ENCODE measurements at places on chromosomes 12 and 14. TPM values are rescaled to one million over a fixed set of nuclear protein-coding genes. Genes with fewer than 3 reads are reported as not detected.

The KLRC3 gene
- total RNA-seq: not detected

The CD163L1 gene
- total RNA-seq: 69.3 TPM

The FAM216A gene
- 7.7 TPM for total RNA-seq

The SALL2 gene
- total RNA-seq: 10.9 TPM

The SLC5A8 gene
- not detected for total RNA-seq

The NINJ2 gene
- total RNA-seq: 19.3 TPM

The PLEKHH1 gene
- total RNA-seq: 13.6 TPM

The COX6A1 gene
- total RNA-seq: 433 TPM

The KCNMB4 gene
- 6.7 TPM for total RNA-seq

The SLC2A14 gene
- total RNA-seq: not detected

The STYK1 gene
- 7.8 TPM for total RNA-seq

The GTF2H3 gene
- 42.9 TPM for total RNA-seq

The HNF1A gene
- total RNA-seq: not detected

The TAS2R31 gene
- total RNA-seq: 3.5 TPM

DNA sequence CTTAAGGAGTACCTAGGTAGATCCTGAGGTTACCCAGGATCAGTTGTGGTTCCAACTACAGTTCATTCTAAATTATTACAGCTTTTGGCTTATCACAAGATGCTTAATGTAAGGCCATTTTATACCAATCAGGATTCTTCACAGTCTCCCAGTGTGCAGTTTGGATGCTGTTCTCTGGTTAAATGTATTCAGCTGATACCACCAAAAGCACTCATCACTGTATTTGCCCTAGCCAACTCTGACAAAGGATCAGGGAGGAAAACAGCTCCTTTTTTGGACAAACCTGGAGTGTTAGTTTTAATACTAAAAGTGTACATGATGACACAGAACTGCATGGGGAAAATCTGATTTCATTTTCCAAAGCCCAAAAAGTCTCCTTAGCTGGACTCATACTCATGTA lies 19.5 kb downstream of the DMAC2L start:
- no peak for DNase-seq

GRCh38 chr12:101604132-101604531 lies 9.4 kb downstream of the MYBPC1 start:
- DNase-seq: no peak

DNA sequence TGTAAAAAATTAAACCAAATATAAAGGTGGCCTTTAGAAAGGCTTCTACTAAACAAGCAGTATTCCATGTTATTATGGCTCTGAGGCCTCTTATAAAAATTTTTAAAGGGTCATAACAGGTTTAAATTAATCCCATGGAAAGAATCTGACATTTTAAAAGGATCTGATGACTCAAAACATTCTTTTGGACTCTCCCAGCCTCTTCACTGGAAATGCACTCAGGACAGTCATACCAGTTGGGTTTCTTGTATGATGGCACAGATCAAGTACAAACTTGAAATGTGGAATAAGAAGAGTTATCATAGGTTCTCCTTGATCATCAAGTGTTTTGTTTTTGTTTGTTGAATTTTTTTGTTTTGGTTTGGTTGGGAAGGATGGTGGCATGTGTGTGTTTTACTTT lies 50.8 kb downstream of the PPP2R5E start:
- DNase-seq: no peak

DNA sequence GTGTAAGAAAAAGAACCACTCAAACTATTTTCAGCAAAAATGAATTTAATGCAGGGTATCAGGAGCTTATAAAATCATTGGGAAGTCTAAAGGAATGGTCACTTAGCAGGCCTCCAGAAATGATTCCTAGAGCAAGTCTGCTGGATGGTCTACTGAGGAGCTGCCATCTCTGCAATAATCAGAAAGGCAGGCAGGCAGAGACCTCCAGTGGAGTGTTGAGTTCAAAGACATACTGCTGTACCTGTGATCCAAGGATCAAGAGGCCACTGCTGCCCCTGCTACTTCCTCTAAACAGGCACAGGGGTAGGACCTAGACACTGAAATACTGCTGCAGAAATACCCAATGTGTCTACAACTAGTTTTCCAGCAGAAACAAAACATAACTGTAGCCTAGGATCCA lies 14.5 kb upstream of the KICS2 start:
- no peak for DNase-seq

GRCh38 chr12:43277651-43278540 lies 274.1 kb downstream of the ADAMTS20 start:
- no peak for DNase-seq

DNA sequence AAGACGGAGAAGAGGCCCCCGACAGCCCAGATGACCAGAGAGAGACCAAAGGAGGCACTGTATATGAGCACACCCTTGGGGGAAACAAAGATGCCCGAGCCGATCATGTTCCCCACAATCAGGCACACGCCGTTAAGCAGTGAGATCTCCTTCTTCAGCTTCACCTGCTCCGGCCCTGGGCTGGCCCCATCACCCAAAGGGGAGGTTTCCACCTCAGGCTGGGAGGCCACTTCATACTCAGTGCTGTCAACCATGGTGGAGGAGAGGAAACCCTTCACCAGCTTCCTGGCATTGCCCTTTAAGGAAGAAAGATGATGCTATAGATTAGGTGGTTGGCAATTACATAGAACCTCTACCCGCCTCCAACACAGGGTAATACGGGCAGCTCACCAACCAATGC lies 2.1 kb downstream of the SLC7A7 start:
- DNase-seq: no peak

DNA sequence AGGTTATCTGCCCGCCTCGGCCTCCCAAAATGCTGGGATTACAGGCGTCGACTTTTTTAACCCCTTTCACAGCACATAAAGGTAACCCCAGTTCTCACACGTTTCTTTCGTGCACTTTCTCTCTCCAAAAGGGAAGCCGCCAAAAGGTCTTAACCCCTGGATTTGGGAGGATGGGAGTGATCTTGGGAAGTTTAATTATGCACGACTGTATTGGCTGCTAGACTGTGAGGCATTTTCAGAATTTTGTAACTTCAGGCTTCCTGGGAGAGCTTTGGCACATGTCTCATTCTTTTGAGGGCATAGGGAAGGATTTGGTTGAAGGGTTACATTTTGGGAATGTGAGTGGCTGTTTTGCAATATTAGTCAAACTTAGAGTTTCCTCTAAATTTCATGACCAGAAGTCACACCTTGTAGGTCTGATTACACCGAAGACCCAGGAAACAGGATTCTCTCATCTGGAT lies 1.4 kb upstream of the SMARCC2 start:
- DNase-seq: no peak

- DNase-seq: no peak
Observed at GRCh38 chr12:77054851-77055250, 10.5 kb downstream of the E2F7 start.

- no peak for DNase-seq
Observed at GRCh38 chr14:63555572-63555971, 12.4 kb upstream of the PPP2R5E start.

- DNase-seq: no peak
Observed at GRCh38 chr14:104224131-104224505, 85.7 kb downstream of the KIF26A start.

DNA sequence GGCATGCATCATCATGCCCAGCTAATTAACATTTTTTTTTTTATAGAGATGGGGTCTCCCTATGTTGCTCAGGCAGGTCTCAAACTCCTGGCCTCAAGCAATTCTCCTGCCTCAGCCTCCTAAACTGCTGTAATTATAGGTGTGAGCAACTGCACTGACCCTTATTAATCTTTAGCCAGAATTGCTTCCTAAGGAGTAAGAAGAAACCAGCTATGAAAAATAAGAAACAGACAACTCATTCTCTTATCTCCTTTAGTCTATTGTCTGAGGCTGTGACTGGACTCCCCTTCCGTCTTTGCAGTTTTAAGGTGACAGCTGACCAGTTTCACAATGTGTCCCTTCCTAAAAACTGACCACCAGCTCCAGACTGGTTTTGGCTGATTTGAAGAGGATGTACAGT lies 52.4 kb downstream of the EMP1 start:
- no peak for DNase-seq

GRCh38 chr12:120267736-120268135 lies 2.2 kb upstream of the PXN start:
- DNase-seq: no peak

- DNase-seq: no peak
Observed at GRCh38 chr12:14810953-14811483, 3.0 kb downstream of the SMCO3 start.

- no peak for DNase-seq
Observed at GRCh38 chr12:9736936-9737705, 4.2 kb upstream of the CLECL1 start.

GRCh38 chr14:22997676-22998323 lies 12.1 kb downstream of the C14orf93 start:
- DNase-seq: no peak

- DNase-seq: peak; percentile 99
Observed at GRCh38 chr14:77003960-77004710, 24.4 kb downstream of the IRF2BPL start.

GRCh38 chr14:93903342-93904184 lies 23.6 kb upstream of the FAM181A start:
- DNase-seq: no peak

- DNase-seq: no peak
Observed at GRCh38 chr12:108576660-108577234, 14.4 kb downstream of the ISCU start.

- peak; percentile 50 for DNase-seq
Observed at GRCh38 chr12:13386323-13387039, 190.0 kb downstream of the EMP1 start.

DNA sequence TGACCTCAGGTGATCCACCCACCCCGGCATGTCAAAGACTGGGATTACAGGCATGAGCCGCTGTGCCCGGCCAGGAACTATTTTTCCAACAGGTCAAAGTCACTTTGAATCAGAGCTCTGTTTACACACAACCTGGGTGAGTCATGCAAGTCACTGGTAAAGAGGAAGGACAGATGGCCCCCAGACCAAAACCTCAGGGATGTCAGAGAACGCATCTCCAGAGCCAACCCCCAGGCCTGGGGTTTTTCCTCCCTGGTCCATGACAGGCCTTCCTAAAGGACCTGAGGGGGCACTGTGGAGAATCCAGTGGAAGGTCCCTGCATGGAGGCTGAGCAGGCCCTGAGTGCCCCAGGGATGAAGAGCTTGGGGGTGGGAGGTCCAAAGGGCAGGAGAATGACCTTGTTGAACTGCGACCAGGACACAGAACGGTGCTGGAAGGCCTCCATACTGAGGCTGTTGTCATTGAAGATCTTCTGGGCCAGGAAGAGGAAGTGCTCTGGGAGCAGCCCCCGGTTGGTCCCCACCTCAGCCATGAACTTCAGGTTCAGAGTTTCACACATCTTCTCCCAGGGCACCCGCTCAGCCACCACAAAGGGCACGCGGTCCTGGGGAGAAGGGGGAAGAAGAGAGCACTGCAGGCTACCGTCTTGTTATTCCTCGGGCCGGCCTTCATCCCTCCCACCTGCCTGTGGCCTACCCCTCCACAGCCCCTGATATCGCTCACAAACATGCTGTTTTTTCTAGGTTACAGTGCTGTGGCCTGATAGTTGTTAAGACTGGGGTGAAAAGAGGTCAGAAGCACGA lies 9.1 kb downstream of the STAT6 start:
- DNase-seq: no peak

GRCh38 chr14:103928011-103928890 lies at the start of gene TDRD9:
TSS of gene TDRD9 (plus strand) at chr14:103928456. CDS start at chr14:103928510, 54 bp downstream.
- DNase-seq: no peak

DNA sequence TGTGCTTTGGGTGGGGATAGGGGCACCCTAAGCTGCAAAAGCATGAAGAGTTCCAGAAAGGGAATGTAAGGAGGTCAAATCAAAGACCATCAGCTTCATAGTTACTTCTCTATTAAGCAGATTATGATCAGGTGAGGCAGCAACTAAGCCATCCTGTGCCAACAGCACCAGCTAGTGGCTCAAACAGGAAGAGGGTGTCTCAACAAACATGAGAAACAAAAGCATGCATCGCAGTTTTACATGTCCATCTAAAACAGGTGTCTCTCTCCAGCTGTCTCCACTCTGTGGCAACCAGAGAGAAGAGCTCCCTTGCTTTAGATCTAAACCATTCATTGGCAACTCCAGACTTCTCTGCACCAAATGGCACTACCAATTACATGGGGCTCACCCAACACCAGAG lies 52.9 kb downstream of the ACTN1 start:
- no peak for DNase-seq

GRCh38 chr12:52434081-52434733 lies at the start of gene KRT75:
TSS of gene KRT75 (minus strand) at chr12:52434371. CDS start at chr12:52434304, 67 bp downstream.
- DNase-seq: no peak

DNA sequence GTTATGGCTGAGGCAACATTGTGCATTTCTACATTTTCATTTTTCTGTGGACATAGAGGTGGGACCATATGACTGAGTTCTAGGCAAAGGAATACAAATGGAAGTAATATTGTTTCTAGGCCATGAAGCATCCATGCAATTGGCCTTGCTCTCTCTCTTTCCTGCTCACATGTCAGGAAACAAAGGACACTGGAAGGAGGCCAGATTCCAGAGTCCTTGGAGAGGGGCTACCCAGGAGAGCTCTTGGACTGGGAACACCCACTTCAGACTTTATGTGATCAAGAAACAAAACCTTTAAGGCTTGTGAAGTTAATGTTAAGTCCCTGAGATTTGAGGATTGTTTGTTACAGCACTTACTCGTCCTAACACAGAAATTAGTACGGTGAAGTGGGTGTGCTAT lies 32.8 kb downstream of the PDZRN4 start:
- DNase-seq: no peak

DNA sequence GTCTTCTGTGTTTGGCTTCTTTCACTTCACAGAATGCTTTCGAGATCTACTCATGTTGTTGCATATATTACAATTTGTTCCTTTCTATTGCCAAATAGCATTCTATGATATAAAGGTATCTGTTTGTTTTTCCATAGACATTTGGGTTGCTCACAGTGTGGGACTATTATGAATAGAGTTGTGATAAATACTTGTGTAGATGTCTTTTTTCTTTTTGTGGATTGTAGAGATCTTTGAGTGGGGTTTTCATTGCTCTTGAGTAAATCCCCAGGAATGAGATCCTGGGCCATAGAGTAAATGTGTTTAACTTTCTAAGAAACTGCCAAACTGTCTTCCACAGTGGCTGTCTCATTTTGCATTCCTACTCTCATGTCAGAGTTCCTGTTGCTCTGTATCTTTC lies 24.9 kb upstream of the CEBPE start:
- no peak for DNase-seq

GRCh38 chr14:24310265-24310645 lies 315 bp downstream of the LTB4R2 start:
- DNase-seq: no peak

DNA sequence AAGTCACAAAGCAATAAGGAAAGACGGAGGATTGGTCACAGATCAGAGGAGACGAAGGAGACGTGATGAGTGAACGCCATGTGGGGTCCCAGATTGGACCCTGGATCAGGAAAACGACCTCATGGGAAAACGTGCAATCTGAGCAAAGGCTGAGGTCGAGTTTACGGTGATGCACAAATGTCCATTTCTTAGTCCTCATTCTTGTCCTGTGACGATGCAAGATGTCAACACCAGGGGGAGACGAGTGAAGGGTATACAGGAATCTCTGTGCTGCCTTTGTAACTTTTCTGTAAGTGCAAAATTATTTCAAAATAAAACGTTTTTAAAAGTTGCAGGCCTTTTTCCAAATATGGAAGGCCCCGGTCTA lies 329.8 kb downstream of the MED13L start:
- no peak for DNase-seq

Measured in PC-9 (cell line).